A375 (cell line): ENCODE measurements at places on chromosomes 4 and X. TPM values are rescaled to one million over a fixed set of nuclear protein-coding genes. Genes with fewer than 3 reads are reported as not detected.

Gene NXF2B
- 3.4 TPM in 1 of 2 replicates, not detected in the other for total RNA-seq

Gene MAGEA10
- total RNA-seq = 10.1 and 12.9 TPM in 2 replicates

Gene KDR
- total RNA-seq = 0.53 and 0.72 TPM in 2 replicates

Gene SPANXD
- total RNA-seq = 7.1 and 8.2 TPM in 2 replicates

Gene GIMD1
- total RNA-seq = not detected in 2 replicates

Gene GPR82
- total RNA-seq = not detected in 2 replicates

Gene BEX5
- 1.4 and 2.5 TPM in 2 replicates for total RNA-seq

Gene H2BW2
- total RNA-seq = not detected in 2 replicates

Gene PPEF1
- total RNA-seq = 0.05 and 0.08 TPM in 2 replicates

Gene FAM114A1
- total RNA-seq = 37.8 and 42.3 TPM in 2 replicates

Gene EXOC1L
- total RNA-seq = not detected in 2 replicates

Gene OPN1MW2
- not detected in 2 replicates for total RNA-seq

Gene TMPRSS11F
- total RNA-seq = not detected in 2 replicates

Gene TSPAN7
- total RNA-seq = not detected in 2 replicates

Gene NAP1L2
- total RNA-seq = 0.74 and 0.94 TPM in 2 replicates

Gene DIPK2B
- not detected in 2 replicates for total RNA-seq

Gene RTL9
- total RNA-seq = 0.11 and 0.23 TPM in 2 replicates

Gene LRP2BP
- total RNA-seq = 0.15 and 0.24 TPM in 2 replicates

Gene CXCL10
- total RNA-seq = not detected in 2 replicates

Gene CTAG1B
- 22.1 and 66.2 TPM in 2 replicates for total RNA-seq

Gene AKAP4
- not detected in 2 replicates for total RNA-seq

Gene PCDH18
- 0.96 and 1.6 TPM in 2 replicates for total RNA-seq

Gene USP51
- total RNA-seq = 0.05 and 0.26 TPM in 2 replicates

Gene NAA11
- 48.1 and 52.4 TPM in 2 replicates for total RNA-seq

Gene CYBB
- total RNA-seq = not detected in 2 replicates

Gene RIBC1
- 1.4 and 3.1 TPM in 2 replicates for total RNA-seq

Gene LAMTOR3
- 8.4 and 14.2 TPM in 2 replicates for total RNA-seq

Gene FAAH2
- 0.11 TPM in 1 of 2 replicates, not detected in the other for total RNA-seq
